ENCODE measurements at places on chromosomes 12 and 14.
A peak's percentile ranks its signal among the peaks of the same experiment; 100 is the strongest.

DNA sequence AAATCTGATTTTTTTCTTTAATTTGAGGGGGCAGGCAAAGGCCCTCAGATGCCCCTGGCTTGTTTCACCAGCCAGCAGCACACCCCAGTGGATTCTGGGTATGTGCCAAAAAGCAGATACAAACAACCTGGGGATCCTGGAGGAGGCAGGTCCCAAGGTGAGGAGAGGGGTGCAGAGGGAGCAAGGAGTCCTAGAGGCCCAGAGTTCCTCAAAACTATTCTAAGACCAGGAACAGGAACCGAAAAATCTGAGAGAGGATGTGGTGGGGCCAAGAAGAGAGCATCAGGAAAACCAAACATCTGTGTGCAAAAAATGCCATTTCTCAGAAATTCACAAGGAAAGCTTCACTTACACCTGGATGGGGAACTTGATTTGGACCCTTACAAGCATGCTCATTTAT, 8.2 kb downstream of the KCNA5 start:
- H3K27me3 ChIP-seq: peaks cover 65% of the 10 kb centered on the region
- no peak overlapping the region for H3K4me3 ChIP-seq
- H3K36me3 ChIP-seq: no peaks in the 10 kb centered on the region
- no peaks in the 10 kb centered on the region for H3K4me1 ChIP-seq

- peaks cover 28% of the 10 kb centered on the region for H3K27me3 ChIP-seq
- no peak overlapping the region for H3K27ac ChIP-seq
- H3K36me3 ChIP-seq: no peaks in the 10 kb centered on the region
- no peak overlapping the region for H3K4me3 ChIP-seq
- no peaks in the 10 kb centered on the region for H3K4me1 ChIP-seq
Observed at GRCh38 chr14:100640471-100641273, 53.5 kb upstream of the BEGAIN start.

DNA sequence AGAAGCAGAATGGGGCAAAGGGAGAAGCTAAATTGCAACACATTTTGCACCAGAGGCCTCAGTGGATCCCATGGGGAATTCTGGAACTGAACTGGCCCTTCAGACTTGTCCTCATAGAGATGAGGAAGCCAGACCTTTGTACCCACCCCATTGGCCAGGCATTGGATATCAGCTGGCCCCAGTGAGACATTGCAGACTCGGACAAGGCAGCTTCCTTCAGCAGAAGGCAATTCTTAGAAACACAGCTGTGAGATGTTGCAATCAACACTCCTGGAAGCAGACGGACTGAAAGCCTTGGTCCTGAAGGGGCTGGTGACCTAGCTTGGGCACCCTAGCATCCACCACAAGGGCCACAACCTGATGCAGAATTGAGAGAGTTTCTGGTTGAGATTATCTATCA, 218.1 kb downstream of the MSRB3 start:
- H3K4me3 ChIP-seq: no peak overlapping the region
- no peak overlapping the region for H3K27ac ChIP-seq

DNA sequence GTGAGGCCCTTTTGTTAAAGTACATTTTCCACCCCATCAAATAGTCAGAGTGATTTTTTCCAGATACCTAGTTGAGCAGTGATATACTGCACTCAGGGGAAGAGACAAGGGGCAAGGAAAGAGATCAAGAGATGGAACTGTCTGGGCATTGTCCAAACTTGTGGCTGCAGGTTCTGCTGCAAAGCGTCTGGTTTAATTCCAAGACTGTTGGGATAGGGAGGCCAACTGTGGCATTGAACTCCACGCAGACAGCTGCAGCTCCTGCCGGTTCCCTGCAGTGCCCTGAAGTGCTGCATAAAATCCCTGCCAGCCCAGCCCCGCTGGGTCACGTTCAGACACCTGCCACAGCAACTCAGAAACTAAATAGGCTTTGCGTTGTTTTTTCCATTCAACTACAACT, 30.5 kb downstream of the RPH3A start:
- no peak for DNase-seq
- peaks cover 54% of the 10 kb centered on the region for H3K27me3 ChIP-seq
- H3K27ac ChIP-seq: no peak overlapping the region
- no peaks in the 10 kb centered on the region for H3K4me1 ChIP-seq

DNA sequence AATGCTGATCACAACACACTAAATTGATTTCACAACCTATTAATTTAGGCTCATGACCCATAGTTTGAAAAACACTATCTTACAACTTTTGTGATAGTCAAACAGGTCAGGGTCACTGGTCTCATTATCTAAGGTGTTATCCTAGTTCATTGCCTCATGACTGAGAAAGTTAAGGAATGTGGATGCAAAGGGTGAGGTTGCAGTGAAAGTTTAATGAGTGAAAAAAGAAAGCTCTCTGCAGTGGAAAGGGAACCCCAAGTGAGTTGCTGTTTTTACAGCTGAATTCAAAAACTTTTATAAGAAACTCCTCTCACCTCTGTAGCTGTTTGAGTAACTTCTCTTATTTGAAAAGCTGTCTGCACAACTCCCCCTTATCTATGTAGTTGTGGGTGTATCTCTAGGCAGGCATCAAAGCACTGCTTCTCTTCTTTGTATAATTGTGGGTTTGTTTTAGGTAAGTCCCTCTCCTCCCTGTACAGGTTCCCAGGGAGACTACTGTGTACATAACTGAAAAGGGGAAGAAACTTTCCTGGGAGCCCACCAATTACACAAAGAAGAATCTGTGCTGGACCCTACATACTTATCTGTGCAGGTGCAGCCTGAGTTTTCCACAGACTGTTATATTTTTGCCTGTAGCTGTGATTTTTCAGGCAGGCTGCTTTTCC, 18.9 kb downstream of the DNAL1 start:
- H3K27ac ChIP-seq: peak overlapping the region; percentile 94
- no peak for DNase-seq
- H3K4me1 ChIP-seq: peaks cover 18% of the 10 kb centered on the region
- peak overlapping the region; percentile 20 for H3K4me3 ChIP-seq
- no peaks in the 10 kb centered on the region for H3K27me3 ChIP-seq
- peaks cover 11% of the 10 kb centered on the region for H3K36me3 ChIP-seq

DNA sequence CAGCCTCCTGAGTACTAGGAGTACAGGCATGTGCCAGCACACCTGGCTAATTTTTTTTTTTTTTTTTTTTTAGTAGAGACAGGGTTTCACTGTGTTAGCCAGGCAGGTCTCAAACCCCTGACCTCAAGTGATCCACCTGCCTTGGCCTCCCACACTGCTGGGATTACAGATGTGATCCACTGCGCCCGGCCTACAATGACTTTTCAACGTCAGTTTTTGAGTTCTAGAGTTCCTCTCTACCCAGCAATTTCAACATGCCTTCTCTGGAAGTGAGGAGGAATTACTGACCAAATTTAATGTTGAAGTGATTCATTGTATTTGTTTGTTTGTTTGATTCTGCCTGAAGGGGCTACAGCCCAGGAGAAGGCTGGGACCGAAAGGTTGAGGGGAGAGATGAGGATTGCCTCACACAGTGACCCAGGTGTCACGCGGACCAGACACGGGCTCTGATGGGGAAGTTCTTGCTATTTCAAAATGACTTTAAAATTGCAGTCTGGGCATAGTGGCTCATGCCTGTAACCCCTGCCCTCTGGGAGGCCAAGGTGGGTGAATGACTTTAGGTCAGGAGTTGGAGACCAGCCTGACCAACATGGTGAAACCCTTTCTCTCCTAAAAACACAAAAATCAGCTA, 8.6 kb upstream of the DENR start:
- H3K27me3 ChIP-seq: no peaks in the 10 kb centered on the region
- H3K4me1 ChIP-seq: no peaks in the 10 kb centered on the region
- H3K4me3 ChIP-seq: no peak overlapping the region
- H3K27ac ChIP-seq: no peak overlapping the region
- DNase-seq: no peak

- peaks cover 10% of the 10 kb centered on the region for H3K27me3 ChIP-seq
- no peaks in the 10 kb centered on the region for H3K36me3 ChIP-seq
- DNase-seq: no peak
- H3K27ac ChIP-seq: no peak overlapping the region
- H3K4me1 ChIP-seq: no peaks in the 10 kb centered on the region
- no peak overlapping the region for H3K4me3 ChIP-seq
Observed at GRCh38 chr14:78122436-78122835, 47.7 kb upstream of the NRXN3 start.

GRCh38 chr12:133130808-133131128, 341 bp downstream of the ZNF10 start:
- H3K4me3 ChIP-seq: peak overlapping the region; percentile 91
- peak; percentile 14 for DNase-seq
- H3K27me3 ChIP-seq: no peaks in the 10 kb centered on the region

DNA sequence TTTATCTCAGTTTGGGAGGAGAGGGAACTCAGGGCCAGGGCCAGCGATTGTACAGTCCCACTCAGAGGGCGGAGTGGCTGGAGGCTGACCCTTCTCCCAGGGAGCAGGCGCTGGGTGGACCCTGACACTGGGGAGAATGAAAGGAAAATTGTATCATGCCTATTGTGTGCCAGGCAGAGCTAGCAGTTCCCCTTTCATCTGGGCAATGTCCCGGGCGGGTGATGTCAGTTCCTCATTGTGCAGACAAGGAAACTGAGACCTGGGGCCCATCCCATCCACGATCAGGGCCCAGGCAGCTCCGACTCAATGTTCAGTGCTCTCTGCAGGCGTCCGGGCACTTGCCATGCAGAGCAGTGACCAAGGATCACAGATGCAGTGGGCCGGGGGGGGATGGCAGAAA, 101.9 kb upstream of the RTL1 start:
- H3K36me3 ChIP-seq: peaks cover 12% of the 10 kb centered on the region
- peaks cover 4% of the 10 kb centered on the region for H3K4me1 ChIP-seq
- H3K27me3 ChIP-seq: peaks cover 3% of the 10 kb centered on the region
- no peak overlapping the region for H3K27ac ChIP-seq

DNA sequence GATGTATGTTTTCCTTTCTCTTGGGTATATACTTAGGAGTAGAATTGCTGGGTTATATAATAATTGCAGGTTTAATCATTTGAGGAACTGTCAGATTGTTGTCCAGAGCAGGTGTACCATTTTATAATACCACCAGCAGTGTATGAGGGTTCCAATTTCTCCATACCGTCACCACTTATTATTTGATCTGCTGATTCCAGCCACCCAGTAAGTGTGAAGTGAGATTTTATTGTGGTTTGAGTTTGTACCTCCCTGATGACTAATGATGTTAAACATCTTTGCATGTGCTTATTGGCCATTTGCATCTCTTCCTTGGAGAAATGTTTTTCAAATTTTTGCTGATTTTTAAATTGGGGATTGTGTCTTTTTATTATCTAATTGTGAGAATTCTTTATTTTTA, 15.1 kb downstream of the NCKAP5L start:
- H3K36me3 ChIP-seq: peaks cover 5% of the 10 kb centered on the region
- no peak overlapping the region for H3K27ac ChIP-seq
- no peak overlapping the region for H3K4me3 ChIP-seq
- H3K27me3 ChIP-seq: no peaks in the 10 kb centered on the region

DNA sequence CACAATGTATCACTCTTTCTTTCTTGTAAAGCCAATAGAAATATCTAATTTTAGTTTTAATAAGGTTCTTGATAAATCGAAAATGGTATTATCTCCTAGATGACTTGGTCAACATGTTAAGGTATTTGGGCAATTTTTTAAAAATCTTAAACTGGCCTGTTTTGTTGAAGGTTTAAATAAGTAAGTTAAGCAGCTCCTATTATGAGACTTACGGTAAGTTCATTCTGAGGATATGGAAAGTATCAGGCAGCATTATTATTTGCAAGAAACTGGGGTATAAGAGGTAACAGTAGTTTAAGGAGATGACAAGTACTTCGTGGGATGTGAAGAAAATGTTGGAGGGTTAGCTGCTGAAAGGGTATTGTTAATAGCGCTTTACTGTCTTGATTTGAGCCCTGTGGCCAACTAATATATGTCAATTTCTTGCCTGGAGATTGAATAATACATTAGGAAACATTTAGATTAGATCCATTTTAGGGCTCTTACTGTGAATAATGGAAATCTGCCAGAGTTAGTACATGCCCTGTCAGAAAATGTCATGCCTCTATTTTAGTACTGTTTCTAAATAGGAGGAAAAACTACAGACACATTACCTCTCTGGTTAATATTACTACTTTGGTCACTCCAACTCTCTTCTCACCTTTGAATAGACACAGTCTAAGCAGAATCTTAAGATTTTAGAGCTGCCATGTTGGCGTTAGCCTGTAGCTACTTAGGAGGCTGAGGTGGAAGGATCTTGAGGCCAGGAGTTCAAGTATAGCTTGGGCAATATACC, 5.0 kb downstream of the STRAP start:
- H3K27ac ChIP-seq: no peak overlapping the region
- no peaks in the 10 kb centered on the region for H3K27me3 ChIP-seq
- H3K36me3 ChIP-seq: peaks cover 40% of the 10 kb centered on the region
- no peak for DNase-seq
- H3K4me1 ChIP-seq: peaks cover 18% of the 10 kb centered on the region
- no peak overlapping the region for H3K4me3 ChIP-seq
